ENCODE measurements at places on chromosomes 2 and 18. TPM values are rescaled to one million over a fixed set of nuclear protein-coding genes. Genes with fewer than 3 reads are reported as not detected.

HNMT gene
- total RNA-seq = 4.9 TPM

LYPD1 gene
- 308 TPM for total RNA-seq

VWA3B gene
- not detected for total RNA-seq

- DNase-seq = peak; percentile 44
Observed at GRCh38 chr2:6526093-6526824, 339.4 kb downstream of the CMPK2 start.

DNA sequence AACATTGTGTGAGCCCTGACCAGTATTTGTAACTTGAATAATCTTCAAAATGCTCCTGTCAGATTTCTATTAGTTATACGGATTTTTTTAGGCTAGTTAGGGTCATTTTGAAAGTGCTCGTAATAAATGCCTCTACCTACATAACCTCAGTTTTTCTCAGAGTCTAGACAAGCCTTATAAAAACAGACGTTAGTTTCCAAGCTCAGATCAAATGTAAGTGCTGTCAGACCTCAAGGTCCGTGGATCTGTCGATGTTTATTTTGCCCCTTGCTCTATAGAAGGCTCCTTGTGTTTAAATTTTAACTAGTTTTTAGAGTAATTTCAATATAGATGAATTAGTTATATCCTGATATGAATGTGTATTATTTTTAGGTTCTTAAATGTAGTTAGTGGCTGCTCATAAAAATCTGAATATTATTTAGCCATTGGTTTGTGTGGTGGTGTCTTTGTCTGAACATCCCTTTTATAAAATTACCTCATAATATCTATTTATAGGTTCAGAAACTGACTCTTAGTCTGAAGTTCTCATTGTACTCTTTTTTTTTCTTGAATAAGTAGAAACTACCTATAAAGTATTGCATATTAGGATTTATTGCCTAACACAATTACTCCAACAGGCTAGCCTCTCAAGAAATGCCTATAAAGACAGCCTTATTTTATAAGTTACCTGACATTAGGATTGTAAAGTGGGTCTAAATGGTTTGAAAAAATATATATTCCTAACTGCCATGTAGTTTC, 71.1 kb downstream of the MTA3 start:
- no peak for DNase-seq

GRCh38 chr18:3525870-3526420, 76.0 kb downstream of the TGIF1 start:
- no peak for DNase-seq

- DNase-seq = no peak
Observed at GRCh38 chr2:102057502-102058292, 65.9 kb downstream of the IL1R2 start.

DNA sequence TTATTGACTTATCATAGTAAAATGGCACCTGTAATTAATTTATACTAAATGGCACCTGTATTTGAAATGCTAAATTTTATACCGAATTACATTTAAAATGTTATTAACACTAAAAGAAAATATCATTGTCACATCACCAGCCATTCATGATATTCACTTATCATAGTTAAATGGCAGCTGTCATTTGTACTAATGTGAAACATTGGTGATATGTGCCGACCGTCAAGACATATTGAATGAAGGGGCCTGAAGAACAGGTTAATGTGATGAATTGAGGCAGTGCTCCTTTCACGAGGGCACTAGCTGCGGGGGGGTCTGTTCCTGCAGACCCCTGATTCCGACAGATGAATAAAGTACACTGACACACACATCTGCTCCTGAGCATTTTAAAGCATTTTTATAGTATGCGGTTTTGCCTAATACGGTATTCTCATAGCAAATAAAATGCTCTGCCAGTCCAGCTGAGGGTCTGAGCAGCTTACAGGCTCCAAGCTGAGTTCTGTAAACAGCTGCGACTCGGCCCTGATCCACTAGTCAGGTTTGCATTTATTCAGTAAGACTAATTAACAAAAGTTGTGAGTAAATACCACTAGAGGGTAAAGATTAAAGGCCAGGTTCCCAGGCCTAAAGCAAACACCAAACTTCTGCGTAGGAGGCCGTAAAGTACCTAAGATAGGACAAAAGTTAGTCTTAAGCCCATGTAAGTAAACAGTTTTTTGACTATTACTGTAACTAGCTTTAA, 593.4 kb upstream of the NETO1 start:
- no peak for DNase-seq

- no peak for DNase-seq
Observed at GRCh38 chr18:35477497-35477896, 20.3 kb downstream of the INO80C start.

DNA sequence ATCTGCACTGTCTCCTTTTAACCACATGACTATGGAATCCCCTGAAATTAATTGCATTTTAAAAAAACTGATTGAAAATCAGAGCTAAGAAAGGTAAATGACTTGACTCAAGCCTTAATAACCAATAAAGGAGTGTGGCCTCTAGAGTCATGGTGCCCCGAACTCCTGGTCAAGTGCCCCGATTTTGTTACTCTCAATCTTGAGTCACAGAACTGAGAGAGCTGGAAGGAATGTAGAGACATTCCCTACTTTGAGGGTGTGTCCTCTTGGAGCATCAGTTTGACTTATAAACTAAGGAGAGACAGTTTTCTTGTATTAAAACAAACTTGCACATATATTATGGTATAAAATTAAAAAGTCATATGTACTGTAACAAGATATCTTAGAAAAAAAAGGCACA, 2.4 kb downstream of the WDR43 start:
- DNase-seq = no peak

GRCh38 chr18:78422336-78422735, 557.3 kb upstream of the SALL3 start:
- DNase-seq = no peak

DNA sequence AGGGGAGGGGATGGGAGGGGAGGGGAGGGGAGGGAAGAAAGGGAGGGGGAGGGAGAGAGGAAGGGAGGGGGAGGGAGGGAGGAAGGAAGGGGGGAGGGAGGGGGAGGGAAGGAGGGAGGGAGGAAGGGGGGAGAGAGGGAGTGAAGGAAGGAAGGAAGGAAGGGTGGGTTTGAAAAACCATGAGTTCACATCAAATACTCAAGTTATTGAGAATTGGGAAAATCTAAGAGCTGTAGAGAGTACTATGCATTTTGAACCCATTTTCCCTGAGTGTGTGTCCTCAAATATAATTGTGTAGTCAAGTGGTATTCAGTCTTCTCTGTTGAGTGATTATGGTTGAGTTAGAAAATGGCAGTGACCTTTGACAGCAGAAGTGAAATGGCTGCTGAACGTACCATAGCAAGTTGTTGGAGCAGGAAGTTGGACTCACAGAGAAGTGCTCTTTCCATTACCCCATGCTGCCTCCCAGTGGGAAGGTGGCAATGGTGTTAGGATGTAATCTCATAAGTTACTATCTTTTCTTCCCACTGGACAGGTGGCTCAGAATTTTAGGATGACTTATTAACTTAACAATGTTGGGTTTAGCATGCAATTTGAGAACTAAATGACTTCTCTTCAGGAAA, 214.6 kb downstream of the SETBP1 start:
- peak; percentile 4 for DNase-seq

DNA sequence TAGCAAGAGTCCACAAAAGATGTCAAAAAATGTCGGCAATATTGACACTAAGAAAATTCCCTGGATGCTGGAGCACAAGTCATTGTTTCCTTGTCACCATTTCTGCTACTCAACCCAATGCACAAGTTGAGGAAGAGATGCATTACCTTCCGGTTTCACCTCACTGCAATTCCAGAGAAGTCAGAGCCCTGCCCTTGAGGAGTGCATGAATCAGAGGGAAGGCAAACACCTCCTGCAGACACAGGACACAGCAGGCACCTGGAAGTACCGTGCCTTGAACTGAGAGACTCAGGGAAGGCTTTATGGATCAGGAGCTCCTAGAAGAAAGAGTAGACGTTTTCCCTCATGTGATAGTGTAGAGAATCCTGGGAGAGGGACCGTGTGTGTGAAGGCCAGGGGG, 62.7 kb upstream of the ARL4C start:
- DNase-seq = no peak

GRCh38 chr2:26279886-26280285, 35.1 kb downstream of the HADHB start:
- no peak for DNase-seq

DNA sequence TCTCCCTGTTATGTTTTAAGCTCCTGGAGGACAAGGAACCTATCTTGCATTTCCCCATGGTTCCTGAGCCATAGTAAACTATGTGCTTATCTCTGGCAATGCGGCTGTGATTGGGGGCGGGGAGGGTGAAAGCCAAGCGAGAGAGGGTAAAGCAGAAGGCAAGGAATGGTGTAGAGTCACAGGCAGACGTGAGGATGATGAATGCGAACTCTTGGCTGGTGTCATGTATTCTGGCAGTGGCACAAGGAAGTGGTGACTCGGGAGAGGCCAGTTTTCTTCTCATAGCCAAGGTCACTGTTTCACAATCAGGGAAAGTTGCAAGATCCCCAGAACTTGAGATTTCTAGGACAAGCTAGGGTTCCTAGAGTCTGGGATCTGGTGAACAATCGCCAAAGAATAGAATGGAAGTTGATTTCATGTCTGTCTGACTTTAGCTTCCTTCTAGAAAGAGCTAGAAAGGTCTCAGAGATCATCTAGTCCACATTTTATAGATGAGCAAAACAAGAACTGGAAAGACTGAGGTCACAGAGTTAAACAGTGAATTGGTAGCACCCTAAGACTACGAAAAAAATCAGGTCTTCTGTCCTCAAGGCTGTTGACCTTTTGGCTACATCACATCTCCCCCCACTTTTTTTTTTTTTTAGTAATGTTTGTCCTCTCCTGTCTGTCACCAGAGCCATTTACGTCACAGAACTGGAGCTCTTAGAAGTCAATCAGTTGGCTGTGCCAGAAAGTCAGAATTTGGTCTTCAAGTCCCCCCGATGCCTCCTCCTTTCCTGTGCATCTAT, 137.0 kb downstream of the BCL11A start:
- DNase-seq = no peak

DNA sequence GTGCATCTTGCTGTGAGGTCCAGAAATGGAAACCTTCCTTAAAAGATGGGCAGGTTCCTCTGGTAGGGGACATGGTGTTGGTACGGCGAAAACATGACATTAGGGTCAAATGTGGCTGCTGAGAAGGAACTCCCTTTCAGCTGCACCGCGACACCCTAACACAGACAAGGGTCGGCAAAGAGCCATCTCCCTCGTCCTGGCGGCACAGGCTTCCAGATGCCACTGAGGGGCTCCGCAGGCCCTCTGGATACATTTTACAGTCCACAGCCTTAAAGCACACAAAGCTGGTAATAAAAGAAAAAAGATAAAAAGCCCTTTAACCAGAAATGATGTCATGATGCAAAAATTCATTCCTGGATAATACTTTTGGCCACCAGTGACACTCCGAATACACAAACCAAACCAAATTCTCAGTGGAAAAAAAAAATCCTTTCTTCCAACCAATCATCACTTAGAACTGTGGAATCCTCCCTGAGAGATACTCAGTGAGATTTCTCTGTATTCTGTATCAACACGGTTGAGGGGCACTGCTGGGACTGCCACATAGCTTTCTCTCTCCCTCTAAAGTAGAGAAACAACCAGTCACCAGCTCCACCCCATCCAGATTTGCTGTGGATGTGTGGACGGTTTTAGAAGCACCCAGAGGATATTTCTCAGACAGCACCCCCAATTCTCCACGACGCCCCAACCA, 174.8 kb downstream of the HDAC4 start:
- DNase-seq = no peak

DNA sequence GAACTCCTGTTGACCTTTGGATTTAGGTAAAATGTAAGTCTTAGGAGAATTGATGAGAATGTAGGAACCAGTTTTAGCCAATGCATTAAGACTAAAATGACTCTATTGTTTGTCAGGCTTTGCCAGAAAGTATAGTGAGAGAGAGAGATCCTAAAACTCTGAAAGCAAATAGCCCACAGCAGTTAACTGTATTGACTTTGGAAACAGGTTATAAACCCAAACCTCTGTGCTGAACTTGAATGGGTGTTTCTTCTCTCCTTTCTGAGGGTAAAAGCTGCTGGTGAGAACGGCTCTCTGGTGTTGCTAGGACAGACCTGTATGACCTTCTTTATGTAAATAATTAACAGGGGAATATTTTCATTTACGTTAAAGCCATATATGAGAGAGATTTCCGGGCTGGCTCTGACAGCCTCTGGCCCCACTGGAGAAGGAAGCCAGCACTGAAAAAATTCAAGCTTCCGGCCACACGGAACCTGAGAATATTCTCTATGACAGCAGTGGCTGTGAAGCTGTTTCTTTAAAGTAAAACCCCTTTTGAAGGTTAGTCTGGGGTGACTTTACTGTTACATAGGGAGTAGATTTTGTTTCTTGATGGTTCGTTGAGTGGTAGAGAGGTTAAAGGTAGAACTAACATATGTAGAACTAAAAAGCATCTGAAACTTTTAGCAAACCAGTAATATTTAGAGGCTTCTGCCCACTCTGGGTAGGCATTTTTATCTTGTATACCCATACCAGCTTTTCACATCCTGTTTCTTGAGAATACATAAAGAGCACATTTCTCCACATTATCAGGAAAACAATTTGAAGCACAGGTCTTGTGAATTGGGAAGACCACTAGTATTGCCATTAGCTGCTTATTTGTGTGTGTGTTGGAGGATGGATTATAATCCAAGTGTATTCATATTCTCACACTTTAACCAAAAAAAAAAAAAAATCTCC, 123.8 kb downstream of the SPTBN1 start:
- peak; percentile 81 for DNase-seq

DNA sequence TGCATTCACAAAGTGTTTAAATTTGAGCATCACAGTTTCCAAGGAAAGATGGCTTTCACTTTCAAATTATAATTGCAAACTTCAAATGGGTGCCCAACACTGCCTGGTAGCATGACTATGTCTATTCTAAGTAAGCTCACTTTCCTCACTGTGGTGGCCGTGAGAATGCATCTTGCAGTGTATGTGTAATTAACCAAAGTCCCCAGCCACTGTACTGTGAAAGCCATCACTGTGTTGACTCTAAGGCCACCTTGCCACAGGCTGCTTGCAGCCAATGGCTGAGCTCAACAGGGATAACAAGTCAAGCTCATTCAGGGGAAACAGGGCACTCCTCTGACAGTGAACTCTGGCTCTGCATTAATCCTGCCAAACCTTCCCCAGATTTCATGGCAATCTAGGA, 43.3 kb upstream of the LGALSL start:
- no peak for DNase-seq

DNA sequence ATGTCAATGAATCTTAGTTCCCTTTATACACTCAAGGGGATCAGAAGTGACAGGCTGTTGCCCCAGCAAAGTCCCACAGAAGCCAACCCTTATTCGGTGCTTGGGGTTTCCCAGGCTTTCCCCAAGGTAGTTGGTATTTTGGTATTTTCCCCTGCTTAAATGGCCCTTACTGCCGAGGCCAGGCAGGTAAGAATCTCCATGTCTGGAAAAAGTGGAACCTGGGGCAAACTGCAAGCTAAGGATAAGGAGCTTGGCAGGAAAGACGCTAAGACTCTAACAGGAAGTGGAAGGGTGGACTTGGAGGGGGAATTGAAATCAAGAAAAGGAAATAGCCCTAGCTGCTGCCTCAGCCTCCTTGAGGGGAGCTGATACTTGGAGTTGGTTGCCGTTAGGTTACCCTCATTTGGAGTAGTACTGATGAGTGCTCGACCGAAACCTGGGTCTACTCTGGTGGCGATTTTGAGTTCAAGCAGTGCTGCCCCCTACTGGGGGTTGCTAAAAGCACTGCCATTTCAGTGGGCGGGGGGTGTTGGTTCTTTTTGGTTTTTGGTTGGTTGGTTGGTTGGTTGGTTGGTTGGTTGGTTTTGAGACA, 3.3 kb upstream of the GPBAR1 start:
- DNase-seq = no peak

GRCh38 chr2:54529935-54530334, 73.8 kb downstream of the SPTBN1 start:
- DNase-seq = no peak

- DNase-seq = no peak
Observed at GRCh38 chr18:76429262-76430126, 65.5 kb downstream of the ZNF516 start.

GRCh38 chr18:23049698-23050373, 85.4 kb upstream of the CABLES1 start:
- no peak for DNase-seq
